Ovary (tissue), 10 donors: ENCODE measurements at places on chromosomes 3 and 15. TPM values are rescaled to one million over a fixed set of nuclear protein-coding genes. Genes with fewer than 3 reads are reported as not detected.

The ZNF620 gene
- total RNA-seq: 4.2 TPM

GRCh38 chr3:13824521-13825310, 55.2 kb downstream of the WNT7A start:
- H3K27ac ChIP-seq: no peak overlapping the region
- H3K27me3 ChIP-seq: no peaks in the 10 kb centered on the region
- no peak overlapping the region for H3K4me3 ChIP-seq
- DNase-seq: no peak
- no peaks in the 10 kb centered on the region for H3K36me3 ChIP-seq

- DNase-seq: no peak
- H3K4me1 ChIP-seq: peaks cover 2% of the 10 kb centered on the region
- no peaks in the 10 kb centered on the region for H3K27me3 ChIP-seq
- H3K36me3 ChIP-seq: no peaks in the 10 kb centered on the region
Observed at GRCh38 chr3:188505911-188506310, 352.0 kb downstream of the LPP start.

DNA sequence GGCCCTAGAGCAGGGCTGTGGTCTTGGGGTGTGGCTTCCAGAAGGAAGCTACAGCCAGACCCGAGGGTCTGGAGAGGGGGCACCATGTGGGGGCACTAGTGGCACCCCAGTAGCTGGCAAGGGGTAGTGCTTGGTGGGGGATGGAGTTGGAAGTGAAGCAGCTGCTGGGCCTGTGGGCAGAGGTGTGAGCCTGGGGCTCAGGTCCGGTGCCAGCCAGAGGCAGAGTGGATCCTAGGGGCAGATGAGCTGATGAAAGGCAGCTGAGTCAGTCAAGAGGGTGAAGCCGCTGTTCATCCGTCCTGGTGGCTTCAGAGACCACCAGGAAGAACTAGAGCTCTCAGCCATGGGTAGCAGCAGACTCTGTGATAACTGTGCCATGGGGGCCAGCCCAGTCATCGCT, 172.6 kb downstream of the TBC1D2B start:
- H3K4me3 ChIP-seq: no peak overlapping the region
- no peaks in the 10 kb centered on the region for H3K27me3 ChIP-seq
- H3K36me3 ChIP-seq: no peaks in the 10 kb centered on the region

- no peaks in the 10 kb centered on the region for H3K4me1 ChIP-seq
- H3K27ac ChIP-seq: no peak overlapping the region
- no peaks in the 10 kb centered on the region for H3K36me3 ChIP-seq
- no peak for DNase-seq
- H3K4me3 ChIP-seq: no peak overlapping the region
Observed at GRCh38 chr3:176351408-176351807, 845.9 kb downstream of the TBL1XR1 start.

GRCh38 chr3:116824208-116824607, 114.6 kb downstream of the TUSC7 start:
- no peaks in the 10 kb centered on the region for H3K36me3 ChIP-seq
- H3K4me1 ChIP-seq: no peaks in the 10 kb centered on the region
- no peak overlapping the region for H3K27ac ChIP-seq
- no peak for DNase-seq
- no peak overlapping the region for H3K4me3 ChIP-seq
- H3K27me3 ChIP-seq: no peaks in the 10 kb centered on the region

- H3K36me3 ChIP-seq: no peaks in the 10 kb centered on the region
- no peaks in the 10 kb centered on the region for H3K4me1 ChIP-seq
- H3K27ac ChIP-seq: no peak overlapping the region
- no peak overlapping the region for H3K4me3 ChIP-seq
- H3K27me3 ChIP-seq: no peaks in the 10 kb centered on the region
Observed at GRCh38 chr15:38651328-38652038, 86.9 kb upstream of the RASGRP1 start.

- no peak overlapping the region for H3K27ac ChIP-seq
- no peaks in the 10 kb centered on the region for H3K4me1 ChIP-seq
- H3K36me3 ChIP-seq: no peaks in the 10 kb centered on the region
- DNase-seq: no peak
- H3K4me3 ChIP-seq: no peak overlapping the region
Observed at GRCh38 chr15:79769069-79769481, 127.7 kb downstream of the MTHFS start.
